ENCODE measurements at places on chromosomes 5 and 9. TPM values are rescaled to one million over a fixed set of nuclear protein-coding genes. Genes with fewer than 3 reads are reported as not detected.

DNA sequence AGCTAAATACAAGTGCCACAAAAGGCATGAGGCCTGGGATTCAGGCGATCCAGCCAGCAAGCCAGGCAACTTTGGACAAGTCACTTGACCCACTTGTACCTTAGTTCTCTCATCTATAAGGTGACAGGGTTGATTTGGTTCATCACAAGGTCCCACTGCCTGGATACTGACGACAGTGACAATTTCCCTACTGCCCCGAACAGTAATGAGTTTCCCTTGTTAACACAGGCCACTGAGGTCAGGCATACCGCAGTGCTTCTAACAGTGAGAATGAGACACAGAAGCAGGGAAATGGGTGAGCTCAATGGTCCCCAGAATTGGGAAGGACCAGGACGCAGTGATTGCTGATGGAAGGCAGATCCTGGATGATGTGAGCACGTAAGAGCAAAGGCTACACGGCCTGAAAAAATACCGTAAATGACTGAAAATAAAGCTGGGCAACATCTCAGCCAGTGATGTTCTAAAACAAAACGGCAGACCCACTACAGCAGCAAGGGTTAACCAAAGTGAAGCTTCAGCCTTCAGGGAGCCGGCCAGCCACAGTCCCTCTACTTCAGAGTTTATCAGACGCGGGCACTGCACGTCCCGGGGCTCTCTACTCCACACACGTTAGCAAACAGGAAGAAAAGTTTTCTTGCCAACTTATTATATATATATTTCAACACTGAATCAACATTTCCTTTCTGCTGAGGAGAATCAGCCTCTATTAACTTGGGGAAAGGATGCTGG is 846 bp downstream of the MGAT1 start:
- DNase-seq = no peak

- DNase-seq = no peak
Measured at GRCh38 chr9:91833096-91833877, 116.7 kb downstream of the ROR2 start.

GRCh38 chr5:138467711-138468132 is 2.4 kb downstream of the EGR1 start:
- no peak for DNase-seq

GPR150 gene
- total RNA-seq = under 0.01 TPM

DNA sequence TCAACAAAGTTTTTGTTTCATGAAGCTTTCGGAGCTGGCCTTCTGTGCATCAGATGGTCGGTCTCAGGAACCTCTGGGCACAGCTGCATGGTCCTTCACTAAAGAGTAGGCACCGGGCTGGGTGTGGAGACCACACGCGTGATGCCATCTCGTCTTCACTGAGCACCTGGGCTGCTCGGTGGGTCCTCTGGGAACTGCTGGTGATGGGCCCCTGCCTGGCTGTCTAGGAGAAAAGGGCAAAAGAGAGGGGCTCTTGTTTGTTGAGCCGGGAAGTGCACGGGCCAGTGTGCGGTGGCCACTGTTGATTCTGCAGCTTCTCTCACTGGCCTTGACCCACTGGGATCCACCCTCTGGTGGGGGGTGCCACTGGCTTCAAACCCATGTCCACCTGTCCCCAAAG is 46.0 kb downstream of the COL5A1 start:
- DNase-seq = no peak

MRPS2 gene
- total RNA-seq = 53.1 TPM

SEMA6A gene
- total RNA-seq = 0.36 TPM

GRCh38 chr9:31185831-31186230 is 1198.6 kb upstream of the ACO1 start:
- peak; percentile 26 for DNase-seq

- DNase-seq = no peak
Measured at GRCh38 chr9:109246533-109246932, 74.3 kb downstream of the EPB41L4B start.

GRCh38 chr5:27217155-27217956 is 179.0 kb upstream of the CDH9 start:
- no peak for DNase-seq

DNA sequence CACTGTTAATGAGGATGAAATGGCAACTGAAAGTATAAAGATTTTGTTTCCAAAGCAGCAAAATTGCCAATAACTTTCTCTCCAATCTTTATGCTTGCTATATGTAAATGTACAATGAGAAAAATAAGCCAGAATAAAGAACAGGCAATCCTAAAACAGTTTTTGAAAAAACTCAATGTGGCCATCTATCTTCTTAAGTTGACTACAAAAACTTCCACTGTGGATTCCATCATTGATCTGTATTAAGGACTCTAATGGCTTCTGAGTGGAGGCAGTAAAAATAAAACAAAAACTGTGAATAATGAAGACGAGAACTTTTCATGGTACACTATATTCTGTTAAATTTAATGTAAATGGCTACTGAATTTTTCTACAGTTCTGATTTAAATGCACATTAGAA is 382.9 kb downstream of the TMEM232 start:
- DNase-seq = no peak

DNA sequence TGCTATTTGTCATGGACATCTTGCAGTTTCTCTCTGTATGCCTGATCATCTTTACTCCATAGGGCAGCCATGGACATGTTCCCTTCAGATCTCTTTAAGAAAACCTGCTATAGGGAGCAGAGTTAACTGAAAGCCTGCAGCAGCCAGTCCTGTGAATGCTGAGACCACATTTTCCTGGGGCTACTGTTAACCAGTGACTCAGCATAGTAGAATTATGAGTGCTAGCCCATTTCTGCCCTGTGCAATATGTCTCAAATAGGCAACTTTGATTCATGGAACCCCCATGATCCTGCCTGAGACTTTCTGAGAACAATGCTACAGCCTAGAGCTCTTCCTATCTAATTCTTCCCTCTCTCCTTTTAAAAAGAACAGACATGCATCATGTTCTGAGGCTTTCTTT is 624.2 kb downstream of the CHSY3 start:
- no peak for DNase-seq

LCP2 gene
- total RNA-seq = not detected

- no peak for DNase-seq
Measured at GRCh38 chr5:124454081-124454480, 292.4 kb downstream of the ZNF608 start.

- no peak for DNase-seq
Measured at GRCh38 chr5:112013660-112014059, 256.7 kb upstream of the NREP start.

- DNase-seq = no peak
Measured at GRCh38 chr9:18438951-18439350, 35.0 kb upstream of the ADAMTSL1 start.

- DNase-seq = peak; percentile 70
Measured at GRCh38 chr9:111839987-111840386, 45.2 kb upstream of the SHOC1 start.

- no peak for DNase-seq
Measured at GRCh38 chr5:31702712-31703111, 63.8 kb downstream of the PDZD2 start.

- no peak for DNase-seq
Measured at GRCh38 chr5:6837519-6838110, 124.4 kb downstream of the TENT4A start.

C9 gene
- total RNA-seq = not detected

DNA sequence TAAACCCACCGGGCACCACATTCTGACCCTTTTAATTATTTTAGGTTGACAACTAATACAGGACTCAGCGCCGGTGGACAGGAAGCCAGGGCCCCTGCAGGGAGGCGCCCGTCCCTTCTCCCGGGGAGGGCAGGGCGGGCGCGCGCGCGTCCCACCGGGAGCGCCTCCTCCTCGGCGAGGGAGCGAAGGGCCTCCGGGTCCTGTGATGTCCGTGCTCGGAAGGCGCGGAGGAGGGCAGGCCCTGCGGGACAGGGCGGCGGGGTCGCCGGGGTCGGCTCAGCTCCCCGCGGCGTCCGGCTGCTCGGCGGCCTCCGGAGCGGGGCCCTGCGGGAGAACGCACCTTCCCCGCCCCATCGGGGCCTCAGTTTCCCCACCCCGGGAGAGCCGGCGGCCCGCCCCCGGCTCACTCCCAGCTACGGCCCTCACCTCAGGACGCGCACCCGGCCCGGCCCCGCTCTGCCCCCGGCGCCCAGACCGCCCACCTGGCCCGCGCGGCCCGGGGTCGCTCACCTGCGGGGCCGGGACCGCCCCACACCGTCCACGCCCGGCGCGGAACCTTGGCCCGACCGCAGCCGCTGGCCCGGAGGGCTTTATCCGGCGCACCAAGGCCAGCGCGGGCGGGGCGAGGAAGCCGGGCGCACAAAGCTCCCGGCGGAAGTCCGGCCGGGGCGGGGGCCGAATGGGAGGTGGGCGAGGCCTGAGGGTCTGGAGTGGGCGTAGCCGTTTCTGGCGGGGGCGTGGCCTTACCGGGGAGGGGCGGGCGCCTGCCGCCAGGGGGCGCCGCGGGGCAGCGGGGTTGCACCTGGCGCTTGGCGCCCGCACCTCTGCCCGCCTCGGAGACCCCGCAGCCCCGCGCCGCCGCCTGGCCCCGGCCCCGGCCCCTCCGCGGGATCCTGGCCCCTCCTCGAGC is at the start of the genes EXD3 and NOXA1:
TSS of gene EXD3 (minus strand) at position 559 of the 910 bp plus-strand sequence. CDS start 27,805 bp downstream, outside the sequence.
TSS of gene NOXA1 (plus strand) at position 790 of the 910 bp plus-strand sequence. CDS start 137 bp downstream, outside the sequence.
- DNase-seq = peak; percentile 88

- no peak for DNase-seq
Measured at GRCh38 chr5:68305223-68305870, 89.8 kb downstream of the PIK3R1 start.

DNA sequence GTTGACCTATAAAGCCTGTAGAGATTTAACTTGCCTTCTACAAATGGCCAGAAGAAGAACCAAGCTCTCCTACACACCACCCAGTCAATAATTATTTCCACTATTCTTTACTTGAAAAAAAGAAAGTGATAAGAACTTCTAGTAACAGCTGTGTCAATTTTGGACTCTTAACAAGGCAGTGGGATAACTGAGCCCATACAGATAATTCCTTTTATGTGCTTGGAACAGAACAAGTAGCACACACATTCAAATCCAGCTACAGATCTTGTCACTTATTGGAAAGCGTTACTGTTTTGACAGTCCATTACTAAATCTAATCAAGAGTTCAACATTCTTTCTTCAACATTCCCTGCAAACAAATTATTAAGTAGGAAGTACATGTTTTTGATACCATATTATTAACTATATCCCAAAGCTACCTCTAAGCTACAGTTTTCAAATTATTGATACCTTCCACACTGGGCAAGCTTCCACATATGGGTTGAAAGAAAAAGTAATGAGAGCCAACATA is 6.3 kb downstream of the PTGER4 start:
- no peak for DNase-seq

DNA sequence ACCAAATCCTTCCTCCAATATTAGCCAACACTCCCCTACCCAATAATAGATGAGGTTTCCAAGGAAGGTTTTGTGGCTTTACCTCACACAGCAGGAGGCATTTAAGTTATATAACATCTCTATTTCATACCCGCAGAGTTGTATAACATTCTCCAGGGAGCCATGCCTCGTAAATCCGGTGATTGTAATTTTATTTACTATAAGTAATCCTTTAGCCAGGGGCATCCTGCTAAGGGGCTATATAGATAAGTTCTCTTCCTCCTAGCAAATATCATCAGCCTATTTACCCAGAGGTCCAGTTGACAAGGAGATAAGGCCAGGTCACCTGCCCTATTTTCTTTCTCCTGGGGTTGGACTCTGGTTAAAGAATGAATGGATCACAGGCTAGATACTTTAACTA is 2051.0 kb downstream of the EFNA5 start:
- no peak for DNase-seq

GRCh38 chr5:138983984-138984383 is 108.8 kb upstream of the LRRTM2 start:
- no peak for DNase-seq

DNA sequence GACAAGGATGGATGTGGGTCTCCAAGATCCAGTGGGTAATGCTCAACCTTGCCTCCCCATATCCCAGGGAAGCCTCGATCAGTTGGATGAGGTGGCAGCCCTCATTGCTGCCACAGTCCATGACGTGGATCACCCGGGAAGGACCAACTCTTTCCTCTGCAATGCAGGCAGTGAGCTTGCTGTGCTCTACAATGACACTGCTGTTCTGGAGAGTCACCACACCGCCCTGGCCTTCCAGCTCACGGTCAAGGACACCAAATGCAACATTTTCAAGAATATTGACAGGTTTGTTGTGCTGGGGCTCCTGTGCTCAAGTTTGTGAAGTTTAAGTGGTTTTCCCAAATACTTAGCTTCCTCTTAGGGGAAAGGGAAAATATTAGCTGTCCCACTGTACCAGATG is 74.0 kb downstream of the WDR41 start:
- no peak for DNase-seq

DNA sequence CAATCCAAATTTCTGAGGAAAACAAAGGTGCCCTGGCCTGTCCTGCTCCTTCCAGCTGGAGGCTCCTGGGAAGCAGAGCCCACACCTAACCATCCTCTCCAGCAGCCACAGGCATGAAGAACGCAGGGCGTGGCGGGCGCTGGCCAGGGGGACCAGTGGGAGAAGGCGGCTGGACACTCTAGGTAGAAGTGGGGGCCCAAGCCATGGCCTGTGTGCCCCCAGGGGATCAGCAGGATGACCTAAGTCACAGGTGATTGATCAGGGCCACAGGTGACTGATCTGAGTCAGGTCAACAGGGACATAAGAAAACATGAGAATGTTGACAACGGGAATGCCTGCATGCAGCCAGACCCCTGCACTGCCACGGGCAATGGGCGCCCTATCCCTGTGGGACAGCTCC is 3.4 kb downstream of the QSOX2 start:
- DNase-seq = no peak

- no peak for DNase-seq
Measured at GRCh38 chr5:165805756-165806155, 2300.3 kb downstream of the MAT2B start.

DNA sequence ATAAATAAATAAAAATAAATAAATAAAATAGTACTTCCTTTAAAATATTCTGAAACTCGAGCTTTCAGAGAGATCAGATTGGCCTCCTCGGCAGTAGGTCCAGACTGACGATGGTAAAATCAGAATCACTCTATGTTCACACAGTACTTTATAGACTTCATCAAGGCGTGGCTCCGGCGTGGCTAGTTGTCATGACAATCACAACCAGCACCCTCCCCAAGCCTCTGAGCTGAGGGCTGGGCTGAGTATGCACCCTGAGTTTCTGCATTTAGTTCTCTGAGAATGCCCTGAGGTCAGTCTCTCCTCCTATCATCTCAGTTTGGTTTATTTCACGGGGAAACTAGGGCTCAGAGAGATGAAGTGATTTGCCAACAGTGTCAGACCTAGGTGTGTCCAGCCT is 43.3 kb upstream of the BARHL1 start:
- no peak for DNase-seq

DNA sequence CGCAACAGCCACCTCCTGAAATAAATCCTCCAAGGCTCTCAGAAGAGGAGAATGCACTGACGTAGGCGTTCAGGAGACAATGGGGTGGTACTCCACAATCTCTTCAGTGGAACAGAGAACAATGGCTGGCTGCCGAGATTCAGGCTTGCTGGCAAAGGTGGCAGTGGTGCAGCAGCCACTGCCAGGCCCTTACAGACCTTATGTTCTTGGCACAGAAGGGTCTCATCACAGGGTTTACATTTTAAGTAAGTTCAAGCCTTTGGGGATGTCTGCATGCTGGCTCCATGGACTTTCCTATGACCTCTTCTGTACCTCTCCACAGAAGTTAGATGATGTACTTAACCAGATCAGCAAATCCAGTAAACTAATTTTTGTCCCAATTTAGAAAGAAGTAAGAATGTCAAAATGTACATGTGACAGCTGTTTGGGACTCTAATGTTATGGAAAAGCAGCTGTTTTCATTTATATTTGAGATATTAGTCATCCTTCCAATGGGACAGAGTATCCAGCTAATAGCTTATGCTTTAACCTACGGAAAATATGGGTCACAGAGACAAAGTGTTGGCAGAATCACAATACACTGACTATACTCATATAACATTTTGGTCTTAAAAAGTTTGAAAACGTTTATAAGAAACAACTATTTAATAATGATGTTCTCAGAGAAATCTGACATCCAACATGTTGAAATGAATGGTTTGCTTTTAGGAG is 180.9 kb downstream of the MAPKAP1 start:
- peak; percentile 89 for DNase-seq

Data from IMR-90 (cell line).